Pulmonary artery endothelial cell (primary cell): ENCODE measurements at places on chromosomes 6 and 20. TPM values are rescaled to one million over a fixed set of nuclear protein-coding genes. Genes with fewer than 3 reads are reported as not detected.

- DNase-seq: no peak
Observed at GRCh38 chr6:32271429-32271828, 47.6 kb upstream of the NOTCH4 start.

GRCh38 chr20:41960166-41960565 lies 342.0 kb upstream of the CHD6 start:
- no peak for DNase-seq

DNA sequence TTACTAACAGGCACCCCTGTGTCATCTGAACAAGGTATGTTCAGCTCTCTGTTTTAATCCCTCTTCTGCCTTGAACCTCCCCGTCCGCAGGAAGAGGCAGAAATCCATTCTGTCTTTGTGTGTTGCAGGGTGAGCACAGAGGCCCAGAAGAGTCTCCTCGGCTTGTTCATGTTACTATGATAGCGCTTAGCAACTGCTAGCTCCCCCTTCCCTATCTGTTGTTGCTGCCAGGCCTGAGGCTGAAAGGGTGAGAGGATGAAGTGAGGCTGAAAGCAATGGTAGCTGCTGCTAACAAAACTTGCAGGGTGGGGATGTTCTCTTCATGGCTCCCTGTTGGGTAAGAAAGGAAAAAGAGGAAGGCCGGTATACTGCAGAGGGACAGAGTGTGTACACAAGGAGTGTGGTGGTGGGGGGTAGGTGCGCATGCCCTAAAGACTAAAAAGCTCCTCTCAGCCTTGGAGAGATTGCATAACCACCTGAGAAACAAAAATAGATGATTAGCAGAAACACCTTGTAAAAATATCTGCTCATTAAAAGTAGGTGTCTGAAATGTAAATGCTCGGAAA lies 55.2 kb upstream of the CITED2 start:
- no peak for DNase-seq

- DNase-seq: no peak
Observed at GRCh38 chr20:60125513-60125912, 167.3 kb downstream of the CDH26 start.

DNA sequence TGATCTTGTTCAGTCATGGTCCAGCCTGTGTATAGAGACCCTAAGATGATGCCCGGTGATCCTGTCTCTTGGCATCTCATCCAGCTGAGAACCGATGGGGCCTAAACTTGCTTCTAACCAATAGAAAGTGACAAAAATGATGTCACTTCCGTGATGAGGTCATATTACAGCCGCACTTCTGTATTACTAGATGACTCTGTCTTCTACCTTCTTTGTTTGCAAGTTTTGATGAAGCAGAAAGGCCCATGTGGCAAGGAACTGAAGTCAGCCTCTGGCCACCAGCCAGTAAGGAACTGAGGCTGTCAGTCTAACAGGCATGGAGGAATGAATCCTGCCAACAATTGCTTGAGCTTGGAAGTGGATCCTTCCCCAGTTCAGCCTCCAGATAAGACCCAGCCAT lies 32.8 kb upstream of the HLA-C start:
- DNase-seq: no peak

DNA sequence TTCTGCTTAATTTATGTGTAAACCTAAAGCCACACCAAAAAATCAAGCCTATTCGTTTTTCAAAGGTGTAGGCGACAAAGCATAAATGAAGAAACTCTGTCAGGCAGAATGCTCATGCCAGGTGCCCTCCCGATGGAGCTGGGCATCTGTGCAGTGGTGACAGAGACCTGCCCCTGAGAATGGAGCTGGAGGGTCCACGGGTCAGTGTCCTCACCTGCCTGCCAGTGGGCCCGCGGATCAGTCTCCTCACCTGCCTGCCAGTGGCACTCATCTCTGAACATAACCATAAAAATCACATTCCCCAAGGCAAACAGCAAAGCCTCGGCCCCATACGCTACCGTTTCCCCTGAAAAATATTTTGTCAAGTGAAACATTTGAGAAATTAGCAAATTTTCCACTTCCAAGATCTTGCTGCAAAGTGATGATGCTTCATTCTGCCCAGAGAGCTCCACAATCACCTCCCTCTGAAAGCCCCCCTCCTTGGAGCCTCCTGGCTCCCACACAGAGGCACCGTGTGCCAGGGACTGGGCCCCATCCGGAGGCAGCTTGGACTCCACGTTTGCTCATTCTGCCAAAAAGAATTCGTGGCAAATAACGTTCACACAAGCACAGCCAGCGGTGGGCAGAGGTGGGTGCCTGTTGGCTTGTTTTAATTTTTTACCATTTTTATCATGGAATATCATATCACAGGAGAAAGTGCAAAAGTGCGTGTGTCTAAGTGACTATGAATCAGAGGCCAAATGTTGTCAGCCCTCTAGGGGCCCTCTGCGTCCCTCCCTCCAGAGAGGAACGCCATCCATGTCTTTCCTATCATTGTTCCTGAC lies 88.8 kb downstream of the YTHDF1 start:
- DNase-seq: no peak

GRCh38 chr20:707451-708110 lies 32.0 kb upstream of the SCRT2 start:
- no peak for DNase-seq

DNA sequence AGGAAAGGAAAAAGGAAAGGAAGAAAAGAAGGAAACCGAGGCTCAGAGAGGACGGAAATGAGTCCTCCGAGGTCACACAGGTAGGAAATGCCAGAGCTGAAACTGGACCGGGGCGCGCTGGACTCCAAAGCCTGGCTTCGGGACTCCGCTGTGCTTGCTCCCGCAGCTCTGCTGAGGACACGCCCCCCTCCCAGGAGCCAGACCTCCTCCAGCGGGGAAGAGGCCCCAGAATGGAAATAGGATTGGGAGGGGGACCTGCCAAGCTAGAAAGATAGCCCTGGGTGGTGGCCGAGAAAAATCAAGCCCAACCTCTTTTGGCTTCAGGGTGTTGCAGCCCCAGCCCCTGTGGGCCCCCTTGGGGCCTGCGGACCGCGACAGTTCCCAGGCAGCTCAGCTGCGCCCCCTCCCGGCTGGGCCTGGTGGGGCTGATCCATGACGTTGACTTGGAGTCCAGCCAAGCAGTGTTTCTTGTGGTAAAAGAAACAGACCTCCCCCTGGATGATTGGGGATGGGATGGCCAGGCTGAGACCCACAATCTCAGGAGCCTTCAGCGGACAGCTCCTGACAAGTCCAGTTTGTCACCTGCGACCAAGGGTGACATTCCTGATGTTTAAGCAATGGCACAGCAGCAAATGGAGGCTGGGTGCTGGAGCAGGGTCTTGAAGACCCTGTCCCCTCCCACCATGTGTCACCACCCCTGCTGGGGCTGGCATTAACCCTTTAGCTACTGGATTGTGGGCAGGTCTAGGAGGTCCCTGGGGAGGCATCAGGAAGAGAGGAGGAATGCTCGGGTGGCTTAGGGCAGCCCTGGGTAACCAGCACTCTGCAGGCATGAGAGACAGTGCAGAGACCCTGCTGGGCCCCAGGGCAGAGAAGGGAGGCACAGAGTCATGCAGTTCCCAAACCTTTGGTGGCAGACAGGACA lies 55.4 kb downstream of the RIPOR3 start:
- no peak for DNase-seq

- no peak for DNase-seq
Observed at GRCh38 chr6:89987140-89987539, 92.9 kb downstream of the GJA10 start.

DNA sequence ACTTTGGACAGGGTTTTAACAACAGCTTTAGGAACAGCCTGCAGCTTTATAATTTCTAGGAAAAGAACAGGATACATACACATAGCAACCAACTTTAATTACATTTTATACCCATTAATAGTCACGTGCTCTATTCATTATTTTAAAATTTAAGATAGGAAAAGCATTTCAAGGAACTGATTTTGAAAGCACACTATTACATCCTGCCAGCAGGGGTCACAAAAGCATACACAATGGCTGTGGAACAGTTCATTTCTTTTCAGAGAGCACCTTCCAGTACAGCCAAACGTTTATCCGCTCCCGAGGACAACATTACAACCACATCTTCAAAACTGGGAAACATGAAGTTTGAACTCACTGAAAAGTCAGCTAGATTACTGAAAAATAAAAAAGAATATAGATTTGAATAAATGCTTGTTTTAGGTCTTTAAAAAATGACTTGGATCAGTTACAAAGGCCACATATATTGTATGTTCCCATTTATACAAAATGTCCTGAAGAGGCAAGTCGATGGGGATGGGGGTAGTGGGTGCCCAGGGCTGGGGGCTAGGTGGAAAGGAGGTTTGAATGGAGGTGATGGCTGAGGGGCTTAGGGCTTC lies 104.6 kb upstream of the EXOC2 start:
- DNase-seq: peak; percentile 10

DNA sequence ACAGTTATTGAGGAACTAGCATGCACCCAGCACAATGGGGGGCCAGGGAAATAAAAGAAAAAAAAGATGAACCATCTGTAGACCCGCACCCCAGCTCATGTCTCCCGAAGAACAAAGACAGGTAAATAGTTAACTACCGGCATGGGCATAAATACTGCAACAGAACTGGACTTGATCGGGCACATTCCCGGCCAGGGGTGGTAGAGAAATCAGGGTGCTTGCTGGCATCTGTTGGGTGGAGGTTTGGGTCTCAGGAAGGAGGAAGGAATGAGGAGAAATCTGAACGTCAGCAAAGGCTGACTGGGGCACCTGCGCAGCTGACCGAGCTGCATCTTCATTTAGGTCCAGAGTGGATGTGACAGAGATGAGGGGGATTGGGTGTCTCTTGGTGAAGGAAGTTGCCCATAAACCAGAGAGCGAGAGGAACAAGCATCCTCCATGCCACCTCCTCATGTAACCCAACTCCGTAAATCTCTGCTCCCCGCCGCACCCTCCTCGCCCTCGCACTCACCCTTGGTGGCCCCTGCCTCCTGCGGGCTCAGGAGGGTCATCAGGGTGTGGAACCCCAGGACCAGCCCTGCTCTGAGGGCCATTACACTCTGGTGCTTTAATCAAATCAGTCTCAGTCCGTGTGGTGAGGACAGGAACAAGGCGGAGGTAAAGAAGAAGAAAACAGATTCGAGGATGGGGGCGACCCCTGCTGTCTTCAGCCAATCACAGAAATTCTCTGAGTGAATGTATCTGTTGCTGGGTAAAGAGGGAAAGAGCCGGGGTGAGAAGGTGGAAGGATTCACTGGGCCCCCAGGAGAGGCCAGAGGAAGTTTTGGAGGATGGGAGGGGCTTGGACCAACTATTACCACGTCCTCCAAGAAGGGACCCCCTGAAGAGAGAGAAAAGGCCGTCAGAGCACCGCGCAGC lies at the start of gene HLA-DOA:
TSS of gene HLA-DOA (minus strand) at position 648 of the 918 bp plus-strand sequence.
- DNase-seq: no peak

DNA sequence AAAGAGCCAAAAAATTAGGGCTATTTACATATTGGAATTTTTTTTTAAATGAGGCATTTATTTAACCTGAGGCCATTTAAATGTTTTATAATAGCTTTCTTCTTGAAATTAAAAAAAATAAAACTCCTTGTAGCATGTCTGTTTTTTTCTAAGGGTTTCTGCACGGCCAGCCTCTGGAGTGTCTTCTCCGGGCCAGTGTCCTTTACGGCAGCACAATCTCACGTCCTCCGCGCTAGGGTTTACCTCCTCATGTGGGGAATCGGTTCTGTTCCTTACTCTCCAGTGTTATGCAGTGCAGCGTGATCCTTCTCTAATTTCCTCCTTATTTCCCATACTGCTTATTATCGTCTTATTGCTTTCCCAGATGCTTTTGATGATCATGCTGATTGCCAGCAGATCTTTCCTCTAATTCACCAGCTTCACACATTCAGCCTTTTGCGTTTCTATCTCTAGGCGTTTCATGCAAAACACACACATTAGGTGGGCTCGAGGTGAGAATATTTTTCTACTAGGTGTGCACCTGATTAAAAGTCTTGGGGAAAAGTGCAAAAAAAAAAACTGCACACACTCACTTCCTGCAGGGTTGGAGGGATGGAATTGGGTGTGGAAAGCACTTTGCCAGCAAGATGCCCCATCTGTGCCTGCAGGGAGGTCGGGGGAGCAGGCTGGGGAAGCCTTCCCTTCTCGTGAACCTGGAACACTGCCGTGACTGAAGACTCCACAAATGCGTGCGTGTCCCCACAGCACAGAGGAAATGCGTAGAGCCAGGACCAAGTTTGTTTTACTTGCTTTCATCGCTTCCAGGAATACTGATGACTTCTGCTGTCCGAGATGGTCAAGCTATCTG lies 56.1 kb downstream of the PSMG4 start:
- no peak for DNase-seq

DNA sequence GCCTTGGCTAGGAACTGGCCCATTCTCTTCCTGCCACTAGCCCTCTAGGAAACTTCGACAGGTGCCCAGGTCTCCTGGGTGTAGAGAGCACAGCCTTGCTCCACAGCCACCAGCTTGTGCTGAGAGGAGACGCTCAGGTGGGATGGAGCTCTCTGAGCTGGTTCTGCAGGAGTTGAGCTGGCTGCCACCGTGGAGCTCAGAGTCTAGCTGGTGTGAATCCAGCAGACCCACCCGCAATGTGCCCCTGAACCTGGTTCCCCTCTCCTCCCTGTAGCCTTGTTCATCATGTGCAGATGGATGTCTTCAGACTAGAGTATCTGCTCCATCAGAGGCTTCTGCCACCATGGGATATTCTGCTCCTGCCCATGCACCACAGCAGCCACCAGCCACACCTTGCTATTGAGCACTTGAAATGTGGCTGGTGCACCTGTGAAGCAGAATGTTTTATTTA lies 222.5 kb downstream of the SYNDIG1 start:
- no peak for DNase-seq

GRCh38 chr20:47067776-47068175 lies 173.1 kb downstream of the EYA2 start:
- no peak for DNase-seq

DNA sequence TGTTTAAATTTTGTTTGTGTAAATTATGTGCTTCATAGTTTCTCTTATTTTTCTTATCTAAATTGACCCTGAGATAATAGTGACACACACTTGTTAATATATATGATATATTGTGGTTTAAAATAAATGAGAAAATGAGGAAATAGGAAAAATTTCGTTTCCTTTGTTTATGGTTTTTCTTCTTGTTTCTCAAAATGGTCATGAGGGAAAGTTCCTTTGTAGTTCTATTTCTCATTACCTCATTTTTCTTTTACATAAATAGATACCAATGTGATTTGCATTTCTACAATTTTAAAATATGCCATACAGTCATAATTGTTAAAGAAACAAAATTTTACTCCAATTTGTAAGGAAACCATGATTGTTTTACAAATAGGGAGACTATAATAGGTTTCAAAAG lies 9.2 kb downstream of the OR2A4 start:
- DNase-seq: no peak

- no peak for DNase-seq
Observed at GRCh38 chr6:127576874-127577273, at the start of gene C6orf58. Gene C6orf58, plus strand, starts transcription at chr6:127577174. Its CDS starts 12 bp downstream, at chr6:127577186.

Gene RSPH4A
- 0.04 and 0.13 TPM in 2 replicates for total RNA-seq

Gene LY6G6C
- total RNA-seq: not detected in 2 replicates

Gene MROH8
- 0.28 and 0.86 TPM in 2 replicates for total RNA-seq

Gene LTA
- total RNA-seq: 0.07 TPM in 1 of 2 replicates, not detected in the other

Gene SLC22A1
- 0.07 TPM in 1 of 2 replicates, not detected in the other for total RNA-seq

Gene FITM2
- 8.2 and 9.8 TPM in 2 replicates for total RNA-seq

Gene SYTL3
- total RNA-seq: 0.92 and 1.3 TPM in 2 replicates

Gene GHRH
- not detected in 2 replicates for total RNA-seq

Gene CLPSL1
- not detected in 2 replicates for total RNA-seq

Gene SCRT2
- total RNA-seq: not detected in 2 replicates

Gene NCOA3
- total RNA-seq: 29.3 and 35.8 TPM in 2 replicates
